A549 treated with CORT108297 at 1 μM for 4 hours (cell line): ENCODE measurements at places on chromosomes 11 and 22. TPM values are rescaled to one million over a fixed set of nuclear protein-coding genes. Genes with fewer than 3 reads are reported as not detected.

P4HA3 gene
- total RNA-seq, result 32.7 to 58.9 TPM (median 45.2 TPM) in 5 replicates

PYGM gene
- 0.18 to 0.54 TPM (median 0.25 TPM) in 5 replicates for total RNA-seq

TMEM191B gene
- total RNA-seq, result 1.1 to 2.2 TPM (median 1.4 TPM) in 5 replicates

BTG4 gene
- total RNA-seq, result 0.08 to 0.18 TPM (median 0.12 TPM) in 3 of 5 replicates, not detected in the others

TIMM8B gene
- 67.1 to 72.7 TPM (median 69.5 TPM) in 5 replicates for total RNA-seq

CLDN25 gene
- not detected in 5 replicates for total RNA-seq

C11orf87 gene
- total RNA-seq, result 0.01 to 0.02 TPM (median 0.02 TPM) in 4 of 5 replicates, not detected in the other

MIOX gene
- total RNA-seq, result 0.12 TPM in 1 of 5 replicates, not detected in the others

MOV10L1 gene
- not detected in 5 replicates for total RNA-seq

MB gene
- total RNA-seq, result 6.7 to 8.9 TPM (median 7.7 TPM) in 5 replicates

RNF121 gene
- 54.7 to 62.8 TPM (median 57.7 TPM) in 5 replicates for total RNA-seq

MS4A6E gene
- total RNA-seq, result not detected in 5 replicates

POU2AF2 gene
- not detected in 5 replicates for total RNA-seq

LIF gene
- 25.0 to 39.1 TPM (median 37.2 TPM) in 5 replicates for total RNA-seq

SYT9 gene
- total RNA-seq, result 0.14 to 0.29 TPM (median 0.18 TPM) in 5 replicates

PIWIL4 gene
- 0.07 to 0.47 TPM (median 0.15 TPM) in 5 replicates for total RNA-seq

TKFC gene
- 40.9 to 76.4 TPM (median 70.7 TPM) in 5 replicates for total RNA-seq

ARL14EP gene
- total RNA-seq, result 13.8 to 15.3 TPM (median 14.4 TPM) in 5 replicates

DUSP8 gene
- total RNA-seq, result 1.2 to 2.5 TPM (median 1.3 TPM) in 5 replicates

SUSD2 gene
- 51.8 to 70.7 TPM (median 69.9 TPM) in 5 replicates for total RNA-seq

AQP11 gene
- 2.1 to 2.8 TPM (median 2.6 TPM) in 5 replicates for total RNA-seq

APOA5 gene
- total RNA-seq, result not detected in 5 replicates

TMEM191C gene
- 0.65 to 2.0 TPM (median 1.4 TPM) in 5 replicates for total RNA-seq

ENTHD1 gene
- not detected in 5 replicates for total RNA-seq

SHANK2 gene
- total RNA-seq, result 6.5 to 8.8 TPM (median 7.7 TPM) in 5 replicates

CEND1 gene
- 1.4 to 2.7 TPM (median 2.0 TPM) in 5 replicates for total RNA-seq
